ENCODE measurements at places on chromosomes 1 and 21.
A peak's percentile ranks its signal among the peaks of the same experiment; 100 is the strongest.

DNA sequence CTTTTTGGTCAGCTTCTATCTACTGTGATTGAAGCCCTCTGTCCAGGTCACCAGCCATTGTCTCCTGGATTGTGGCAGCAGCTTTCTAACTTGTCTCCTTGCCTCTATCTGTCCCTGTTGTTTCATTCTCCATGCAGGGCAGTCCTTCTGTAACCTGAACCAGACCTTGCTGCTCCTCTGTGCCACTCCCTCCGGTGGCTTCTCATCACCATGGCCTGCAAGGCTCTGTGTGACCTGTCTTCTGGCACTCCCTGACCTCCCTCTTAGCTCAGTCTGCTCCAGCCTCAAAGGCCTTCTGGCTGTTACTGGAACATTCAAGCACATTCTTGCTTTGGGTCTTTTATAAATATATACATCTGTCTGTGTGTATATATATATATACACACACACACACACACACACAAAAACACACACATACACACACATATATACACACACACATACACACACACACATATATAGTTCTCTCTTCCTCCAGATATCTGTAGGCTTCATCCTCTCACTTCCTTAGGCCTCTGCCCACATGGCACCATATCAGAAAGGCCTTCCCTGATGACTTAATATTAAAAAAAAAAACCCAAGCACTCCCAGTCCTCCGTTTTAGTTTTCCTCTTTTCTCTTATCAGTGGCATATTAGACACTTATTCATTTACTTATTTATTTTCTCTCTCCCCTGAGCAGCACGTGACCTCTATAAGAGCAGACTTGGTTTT is 21.2 kb upstream of the JUN start:
- DNase-seq = no peak

GRCh38 chr1:85935234-85935633 is 221.3 kb downstream of the COL24A1 start:
- DNase-seq = no peak

GRCh38 chr1:94872771-94873495 is 52.8 kb downstream of the SLC44A3 start:
- DNase-seq = no peak

DNA sequence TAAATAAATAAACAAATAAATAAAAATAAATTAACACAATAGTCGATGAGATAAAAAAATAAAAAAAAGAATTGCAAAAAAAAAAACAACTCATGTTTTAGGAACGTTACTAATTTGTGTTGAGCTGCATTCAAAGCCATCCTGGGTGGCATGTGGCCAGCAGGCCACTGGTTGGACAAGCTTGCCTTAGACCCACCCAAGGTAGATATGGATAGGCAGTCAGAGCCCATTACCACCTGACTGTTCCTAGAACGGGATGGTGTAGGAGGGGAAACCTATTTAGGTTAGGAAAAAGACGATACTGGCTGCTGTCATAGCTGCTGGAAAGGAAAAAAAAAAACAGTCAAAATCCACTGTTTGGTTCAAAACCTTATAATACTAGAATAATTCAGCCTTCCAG is 40.8 kb downstream of the HTR6 start:
- DNase-seq = peak; percentile 59

- DNase-seq = peak; percentile 96
These were observed 72.2 kb downstream of the CD46 start for GRCh38 chr1:207823880-207824566.

DNA sequence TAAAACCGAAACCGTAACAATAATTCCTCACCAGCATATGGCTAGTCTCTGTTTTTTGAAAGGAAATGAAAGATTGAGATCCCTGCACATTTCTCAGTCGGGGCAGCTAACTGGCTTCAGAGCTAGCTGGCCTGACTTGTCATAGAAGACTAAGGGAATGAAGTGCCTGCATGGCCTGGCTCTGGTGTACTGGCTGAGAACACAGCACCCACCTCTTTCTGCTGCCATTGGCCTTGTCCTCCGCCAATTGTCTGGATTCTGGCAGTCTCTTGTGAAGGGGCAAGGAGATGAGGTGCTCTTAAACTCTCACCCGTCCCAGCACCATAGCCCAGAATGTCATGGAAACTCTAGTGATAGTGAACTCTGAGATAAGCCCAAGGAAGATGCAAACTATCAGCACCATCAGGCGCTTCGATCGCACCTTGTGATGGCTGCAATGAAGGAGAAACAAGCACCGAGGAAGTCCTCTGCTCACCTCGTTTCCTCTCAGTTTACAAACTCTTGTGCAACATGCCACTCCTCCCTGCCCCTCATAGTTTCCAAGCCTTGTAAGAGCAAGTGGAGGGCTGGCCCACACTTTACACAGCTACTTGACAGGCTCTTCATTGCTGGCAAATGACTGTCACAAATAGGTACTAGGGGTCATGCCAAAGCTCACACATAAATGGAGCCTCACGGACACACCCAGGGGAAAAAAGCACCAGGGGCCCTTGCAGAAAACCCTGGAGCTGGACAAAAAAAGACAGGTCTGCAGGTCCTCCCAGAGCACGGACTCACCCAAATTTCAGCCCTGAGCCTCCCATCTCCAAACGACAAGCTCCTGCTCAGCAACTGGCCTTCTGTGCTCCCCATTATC is 16.4 kb downstream of the INPP5B start:
- DNase-seq = no peak

DNA sequence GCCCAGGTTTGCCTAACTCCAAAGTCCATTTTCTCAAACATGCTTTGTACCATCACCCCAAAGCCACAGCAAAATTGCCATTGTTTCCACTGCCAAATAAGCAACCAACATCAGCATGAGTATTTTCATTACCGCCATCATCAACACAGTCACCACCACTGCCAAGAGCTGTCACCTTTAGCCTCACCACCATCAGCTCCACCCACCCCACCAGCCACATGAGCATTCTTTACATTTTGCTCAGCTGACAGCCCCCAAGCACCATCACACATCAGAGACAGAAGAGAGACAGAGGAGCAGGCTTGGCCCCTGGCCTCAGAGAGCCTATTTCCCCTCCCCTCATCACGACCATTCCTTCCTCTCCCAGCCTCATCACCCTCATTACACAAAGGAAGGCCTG is 42.7 kb downstream of the TAS1R2 start:
- no peak for DNase-seq

DNA sequence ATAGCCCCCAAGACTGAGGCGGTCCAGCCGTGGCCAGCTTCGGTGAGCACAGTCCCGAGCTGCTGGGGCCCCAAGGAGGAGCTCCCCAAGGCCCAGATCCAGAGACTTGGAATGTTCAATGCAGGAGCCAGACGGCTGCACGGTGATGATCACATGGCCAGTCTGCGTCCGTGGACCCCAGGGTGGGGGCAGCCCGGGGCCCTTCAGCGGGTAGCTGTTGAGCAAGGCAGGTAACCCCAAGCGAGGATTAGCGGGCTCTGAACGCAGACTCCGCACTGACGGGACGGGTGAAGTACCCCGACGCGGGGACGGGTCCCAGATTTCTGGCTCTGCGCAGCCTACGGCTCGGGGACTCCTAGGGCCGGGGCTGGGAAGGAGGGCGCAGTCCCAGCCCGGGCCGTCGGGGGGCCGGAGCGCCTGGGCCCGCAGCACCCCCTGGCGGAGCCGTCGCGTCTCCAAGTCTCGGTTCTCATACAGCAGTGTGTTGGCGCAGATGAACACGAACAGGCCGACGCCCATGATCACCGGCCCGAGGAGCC is 2.7 kb downstream of the TMEM200B start:
- DNase-seq = no peak

DNA sequence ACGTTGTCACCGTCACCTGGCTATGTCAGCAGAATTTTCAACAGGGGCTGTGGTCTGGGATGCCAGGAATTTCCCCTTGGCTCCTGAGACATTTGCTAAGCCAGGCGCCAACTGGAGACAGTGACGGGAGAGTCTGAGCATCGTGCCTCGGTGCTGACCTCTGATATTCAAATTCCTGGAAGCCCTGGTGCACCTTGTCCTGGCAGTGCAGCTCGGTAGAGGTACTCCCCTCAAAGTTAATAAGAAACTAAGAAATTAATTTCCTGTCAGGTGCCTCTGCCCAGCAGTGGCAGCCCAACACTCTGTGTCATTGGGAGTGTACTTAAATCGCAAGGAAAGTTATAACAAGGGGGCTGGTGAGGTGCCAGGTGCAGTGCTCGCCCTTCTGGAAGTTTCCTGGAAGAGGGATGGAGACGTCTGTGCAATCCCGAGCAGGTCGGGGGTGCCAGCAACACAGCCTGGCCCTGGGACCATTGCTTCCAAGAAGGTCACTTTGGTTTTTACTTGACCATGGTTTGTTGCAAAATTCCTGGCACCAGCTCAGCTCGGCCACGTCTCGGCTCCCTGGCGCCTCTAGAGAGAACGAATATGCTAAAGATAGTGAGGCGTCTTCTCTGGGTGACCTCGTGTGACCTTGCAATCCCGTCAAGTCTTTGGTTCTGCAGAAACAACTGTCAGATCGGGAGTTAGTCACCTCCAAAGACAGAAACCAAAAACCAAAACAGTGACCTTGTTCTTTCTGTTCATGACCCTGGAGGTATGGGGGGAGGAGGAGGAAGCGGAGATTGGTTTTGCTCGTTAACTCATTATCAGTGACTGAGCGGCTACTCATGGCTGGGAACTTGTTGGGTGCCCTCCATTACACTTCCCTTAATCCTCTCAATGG is 149.5 kb upstream of the VAMP3 start:
- DNase-seq = no peak

DNA sequence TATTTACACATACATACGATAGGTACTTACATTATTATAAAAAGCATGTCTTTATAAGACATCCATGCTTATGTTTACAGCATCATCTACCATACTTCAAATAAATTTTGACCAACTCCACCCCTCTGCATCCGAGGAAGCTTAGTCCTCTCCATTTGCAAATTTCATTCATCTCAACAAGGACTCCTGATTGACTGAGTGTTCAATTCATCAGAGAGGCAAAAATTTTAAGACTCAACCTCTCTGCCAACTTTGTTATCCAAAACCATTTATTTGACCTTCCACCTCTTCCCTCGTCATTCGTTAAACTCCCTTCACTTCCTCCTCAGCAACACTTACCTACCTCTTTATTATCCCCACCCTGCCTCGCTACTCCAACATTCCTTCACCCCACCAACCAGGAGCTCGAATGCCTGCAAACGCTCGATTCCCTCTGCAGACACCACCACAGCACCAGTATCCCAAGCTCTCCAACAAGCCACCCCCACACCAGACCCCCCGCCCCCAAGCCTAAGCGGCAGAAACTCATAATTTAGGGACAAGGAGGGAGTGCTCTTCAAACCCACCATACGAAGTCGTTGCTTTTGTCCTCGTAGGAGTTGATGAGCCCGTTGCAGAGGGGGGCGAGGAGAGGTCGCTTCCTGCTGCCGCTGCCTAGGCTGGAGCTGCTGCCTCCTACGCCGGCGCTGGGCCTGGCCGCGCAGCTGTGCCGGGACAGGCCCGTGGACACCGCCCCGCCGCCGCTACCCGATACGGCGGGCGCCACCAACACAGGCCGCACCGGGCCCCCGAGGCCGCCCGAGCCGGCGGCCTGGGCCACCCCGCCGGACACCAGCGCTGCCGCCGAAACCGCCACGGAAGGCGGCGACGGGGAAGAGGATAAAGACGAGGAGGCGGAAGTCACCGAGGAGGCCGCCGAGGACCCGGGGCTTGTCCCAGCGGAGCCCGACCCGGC is 803 bp downstream of the COP1 start:
- DNase-seq = peak; percentile 21

DNA sequence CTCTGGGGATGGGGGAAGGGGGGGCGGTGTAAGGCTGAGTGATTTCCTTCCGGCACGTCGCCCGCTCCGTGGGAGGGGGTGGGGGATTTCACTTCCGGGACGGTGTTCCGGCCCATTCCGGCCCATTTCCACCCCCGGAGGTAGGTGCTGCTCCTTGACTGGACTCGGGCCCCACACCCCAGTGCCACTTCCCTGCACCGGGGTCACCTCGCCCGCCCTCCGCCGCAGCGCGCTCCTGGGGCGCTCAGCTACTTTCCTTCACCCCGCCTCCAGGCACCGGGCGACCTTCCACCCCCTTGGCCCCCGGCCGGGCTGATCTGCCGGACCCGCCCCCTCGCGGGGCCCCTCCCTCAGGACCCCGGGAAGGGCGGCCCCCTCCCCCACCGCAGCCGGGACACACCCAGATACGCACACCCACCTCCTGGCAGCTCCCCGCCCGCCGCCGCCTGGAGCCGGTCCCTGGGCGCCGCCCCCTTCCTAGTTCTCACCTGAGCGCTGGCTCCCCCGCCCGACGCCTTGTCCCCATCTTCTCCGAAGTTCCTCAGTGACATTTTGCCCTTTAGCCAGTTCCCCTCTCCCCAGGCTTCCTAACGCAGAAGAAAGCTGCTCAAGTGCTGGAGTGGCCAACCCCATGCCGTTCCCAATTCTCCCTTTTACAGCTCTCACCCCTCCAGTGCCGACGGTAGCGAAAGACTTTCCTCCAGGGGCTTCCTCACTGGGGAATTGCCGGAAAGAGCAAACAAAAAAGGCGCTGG is at the start of gene ZBTB37:
Gene ZBTB37 (plus strand): TSS at position 115 of the 755 bp plus-strand sequence. CDS start 1,846 bp downstream, outside the sequence.
- peak; percentile 64 for DNase-seq

DNA sequence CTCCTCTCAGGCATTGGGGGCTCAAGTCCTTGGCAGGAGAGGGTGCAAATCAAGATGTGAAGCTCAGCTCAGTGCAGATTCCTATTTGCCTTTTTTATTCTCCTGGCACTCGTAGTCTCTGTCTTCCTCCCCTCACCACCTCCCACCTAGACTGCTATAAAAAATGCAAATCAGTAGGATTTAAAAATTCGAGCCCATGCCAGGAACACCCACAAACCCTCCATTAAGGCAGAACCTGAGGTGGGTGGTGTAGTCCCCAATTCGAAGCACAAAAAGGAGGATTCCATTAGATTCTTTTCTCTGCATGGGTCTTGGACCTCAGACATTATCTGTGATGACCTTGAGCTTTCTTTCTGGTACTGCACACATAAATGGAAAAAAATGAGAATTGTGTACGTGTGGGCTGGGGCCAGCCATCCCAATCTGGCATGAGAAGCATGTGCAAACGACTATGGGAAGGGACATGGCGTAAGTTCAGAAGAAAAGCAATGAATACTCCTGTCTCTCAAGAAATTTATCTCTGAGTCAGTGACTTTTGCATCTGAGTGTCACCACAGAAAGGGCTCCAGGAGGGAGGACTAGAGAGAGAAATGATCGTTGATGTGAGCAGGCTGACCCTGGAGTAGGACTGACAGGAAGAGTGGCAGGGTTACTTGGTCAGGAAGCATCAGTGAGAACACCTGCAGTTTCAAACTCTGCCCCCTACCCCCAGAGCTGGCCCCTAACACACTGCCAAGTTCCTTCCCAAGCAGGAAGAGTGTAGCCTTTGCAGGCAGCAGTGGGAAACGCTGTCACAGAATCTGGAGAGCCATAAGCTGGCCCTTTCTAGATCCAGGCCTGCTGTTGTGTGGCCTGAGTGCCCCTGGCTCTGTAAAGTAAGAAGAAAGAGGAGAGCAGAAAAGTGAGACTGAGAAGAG is 1.7 kb downstream of the INKA2 start:
- DNase-seq = peak; percentile 78

GRCh38 chr1:221097479-221098281 is 218.4 kb downstream of the HLX start:
- DNase-seq = no peak

Data from putamen (tissue), 1 donor.